ENCODE measurements at places on chromosomes 5 and 9.

- no peak for DNase-seq
Measured at GRCh38 chr9:108245901-108246300, 609.9 kb downstream of the ACTL7B start.

GRCh38 chr9:36193023-36193422 is 2.3 kb downstream of the CLTA start:
- no peak for DNase-seq

GRCh38 chr5:119275146-119275545 is 80.7 kb upstream of the TNFAIP8 start:
- peak; percentile 36 for DNase-seq

- peak; percentile 89 for DNase-seq
Measured at GRCh38 chr5:27328480-27328879, 290.1 kb upstream of the CDH9 start.

DNA sequence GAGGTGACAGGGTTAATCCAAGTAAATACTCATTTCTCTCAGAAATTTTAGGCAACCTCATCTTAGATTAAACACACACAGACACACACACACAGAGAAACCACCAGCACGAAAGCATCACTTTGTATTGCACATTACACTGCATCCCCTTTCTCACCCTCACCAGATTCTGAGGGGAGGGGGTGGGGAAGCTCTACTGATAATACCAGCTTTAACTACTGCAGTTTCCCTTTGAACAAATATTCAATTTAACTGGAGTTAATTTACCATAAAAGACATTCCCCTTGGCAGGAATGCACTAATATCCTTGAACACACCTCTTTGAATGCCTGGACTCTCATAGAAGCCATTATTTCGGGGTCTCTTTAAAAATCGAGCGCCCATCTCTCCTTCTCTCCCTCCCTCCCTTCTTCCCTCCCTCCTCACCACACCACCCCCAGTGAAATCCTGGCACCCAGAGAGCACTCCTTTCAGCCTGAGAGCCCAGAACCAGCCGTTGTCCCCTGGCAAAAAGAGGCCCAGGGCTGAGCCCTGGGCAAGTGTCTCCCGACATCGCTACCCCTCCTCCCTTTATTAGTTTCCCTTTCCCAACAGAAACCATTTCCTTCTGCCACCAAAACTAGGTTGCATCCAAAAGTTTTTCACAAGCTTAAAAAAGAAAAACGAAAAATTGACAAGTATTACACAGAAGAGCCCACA is 2.8 kb upstream of the NFIB start:
- DNase-seq, result no peak

GRCh38 chr5:95718203-95718602 is 12.9 kb upstream of the RHOBTB3 start:
- no peak for DNase-seq

DNA sequence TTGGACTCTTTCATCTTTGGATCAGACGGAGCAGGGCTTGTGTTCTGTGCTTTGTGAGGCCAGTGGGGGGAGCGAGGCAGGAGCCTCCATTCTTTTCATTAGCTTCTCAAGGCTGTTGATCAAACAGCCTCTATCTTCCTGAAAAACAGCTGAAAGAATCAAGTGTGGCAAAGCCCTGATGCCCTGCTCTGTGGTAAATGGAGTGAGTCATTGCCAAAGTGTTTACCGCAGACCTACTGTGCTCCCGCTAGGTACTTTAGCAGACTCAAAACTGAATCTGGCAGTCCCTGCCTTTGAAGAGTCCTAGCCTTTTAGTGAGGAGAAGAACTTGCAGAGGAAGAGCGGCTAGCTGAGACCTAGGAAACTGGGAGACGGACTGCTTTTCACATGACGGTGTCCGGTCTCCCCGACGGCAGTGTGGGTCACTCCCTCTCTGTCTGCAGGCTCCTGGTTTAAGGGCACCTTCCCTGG is 3.3 kb downstream of the ANKRD33B start:
- no peak for DNase-seq

DNA sequence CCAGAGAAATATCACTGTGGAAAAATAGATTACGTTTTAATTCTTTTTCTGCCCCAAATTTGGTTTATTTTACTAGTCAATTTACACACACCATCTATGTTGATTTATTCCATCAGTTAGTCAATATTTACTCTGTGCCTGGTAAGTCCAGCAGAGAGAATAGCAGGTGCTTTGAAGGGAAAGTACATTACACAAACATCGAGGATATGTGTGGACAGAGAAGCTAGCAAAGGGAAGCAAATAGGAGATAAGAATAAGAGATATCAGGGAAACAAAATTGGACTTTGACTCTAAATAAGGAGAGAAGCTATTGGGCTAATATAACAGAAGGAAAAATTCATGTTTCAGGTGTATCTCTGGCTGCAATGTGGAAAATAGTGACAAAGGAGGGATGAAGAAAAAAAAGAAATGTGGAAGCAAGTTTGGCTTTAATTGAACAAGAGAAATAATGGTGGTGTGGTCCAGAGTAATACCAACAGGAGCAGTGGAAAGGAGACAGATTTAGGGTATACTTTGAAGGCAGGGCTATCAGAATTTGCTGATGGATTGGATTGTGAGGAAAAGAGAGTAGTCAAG is 587.7 kb upstream of the CDH6 start:
- no peak for DNase-seq

GRCh38 chr9:128919402-128920089 is 1.2 kb upstream of the PHYHD1 start:
- no peak for DNase-seq

DNA sequence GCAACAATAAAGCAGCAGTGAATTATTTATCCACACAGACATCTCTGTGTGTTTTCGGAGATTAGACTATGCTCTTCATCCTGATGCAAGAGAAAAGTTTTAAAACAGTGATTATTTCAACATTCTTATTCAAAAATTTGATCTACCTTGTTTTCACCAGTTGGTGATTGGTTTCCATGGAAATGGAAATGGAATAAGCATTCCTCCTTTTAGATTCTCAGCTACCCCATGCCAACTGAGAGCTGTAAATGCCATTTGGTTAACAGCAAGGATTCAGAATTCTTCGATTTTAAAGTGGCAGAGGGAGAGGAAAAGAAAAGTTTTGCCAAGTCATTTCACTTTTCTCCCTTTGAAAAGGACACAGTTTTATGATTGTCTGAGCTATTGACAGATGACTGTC is 154.7 kb downstream of the PCSK5 start:
- DNase-seq, result peak; percentile 1

- DNase-seq, result no peak
Measured at GRCh38 chr5:107835096-107835495, 164.4 kb upstream of the EFNA5 start.

- peak; percentile 42 for DNase-seq
Measured at GRCh38 chr5:130550562-130550928, 614.5 kb downstream of the HINT1 start.

DNA sequence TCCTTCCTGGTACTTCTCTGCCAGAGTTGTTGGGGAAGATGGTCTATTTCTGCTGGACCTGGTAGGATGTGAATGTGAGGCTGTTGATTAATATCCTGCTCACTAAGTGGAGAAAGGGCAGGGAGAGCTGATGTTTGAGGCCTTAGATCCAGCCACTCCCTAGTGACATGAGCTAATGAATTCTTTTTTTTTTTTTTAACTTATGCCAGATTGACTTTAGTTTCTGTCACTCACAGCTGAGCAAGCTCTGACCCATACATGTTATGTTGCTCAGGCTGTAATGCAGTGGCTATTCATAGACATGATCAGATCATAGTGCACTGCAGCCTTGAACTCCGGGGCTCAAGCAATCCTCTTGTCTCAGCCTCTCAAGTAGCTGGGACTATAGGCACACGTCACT is 75.1 kb upstream of the SPRY4 start:
- DNase-seq, result no peak

- peak; percentile 83 for DNase-seq
Measured at GRCh38 chr9:124835026-124835557, 18.2 kb upstream of the WDR38 start.

DNA sequence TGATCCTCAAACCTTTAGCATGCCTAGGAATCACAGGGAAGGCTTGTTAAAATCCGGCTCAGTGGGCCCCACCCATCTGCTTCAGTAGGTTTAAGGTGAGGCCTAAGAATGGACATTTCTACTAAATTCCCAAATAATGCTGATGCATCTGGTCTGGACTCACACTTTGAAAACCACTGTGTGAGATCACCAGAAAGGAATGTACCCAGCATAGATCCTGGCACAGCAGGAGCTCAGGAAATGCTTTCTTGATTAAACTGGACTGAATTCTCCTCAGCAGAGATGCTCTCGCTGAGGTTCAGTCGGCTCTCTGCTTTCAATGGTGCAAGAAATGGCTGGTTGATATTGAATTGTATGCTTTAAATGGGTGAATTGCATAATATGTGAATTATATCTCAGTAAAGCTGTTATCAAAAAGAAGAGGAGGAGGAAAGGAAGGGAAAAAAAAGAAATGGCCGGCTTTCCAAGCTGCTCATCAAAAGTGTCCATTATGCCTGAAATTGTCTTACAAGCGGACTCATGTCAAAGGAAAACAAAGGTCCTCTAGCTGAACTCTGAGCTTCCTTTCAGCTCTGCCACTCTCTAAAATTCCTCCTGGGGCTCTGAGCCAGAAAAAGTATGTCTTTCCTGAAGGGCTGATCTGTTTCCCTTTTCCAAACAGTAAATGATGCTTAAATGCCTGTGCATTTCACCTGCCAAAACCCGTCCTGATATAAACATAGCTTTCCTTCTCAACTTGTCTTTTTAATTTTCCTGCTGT is 77.6 kb upstream of the SAP30L start:
- DNase-seq, result peak; percentile 97

- peak; percentile 45 for DNase-seq
Measured at GRCh38 chr5:176425138-176425537, 8.8 kb upstream of the CLTB start.

- peak; percentile 89 for DNase-seq
Measured at GRCh38 chr5:77292026-77292757, 81.7 kb downstream of the PDE8B start.

- no peak for DNase-seq
Measured at GRCh38 chr5:407051-407450, 35.9 kb upstream of the EXOC3 start.

GRCh38 chr9:114383521-114384231 is 4.1 kb downstream of the AKNA start:
- peak; percentile 89 for DNase-seq

DNA sequence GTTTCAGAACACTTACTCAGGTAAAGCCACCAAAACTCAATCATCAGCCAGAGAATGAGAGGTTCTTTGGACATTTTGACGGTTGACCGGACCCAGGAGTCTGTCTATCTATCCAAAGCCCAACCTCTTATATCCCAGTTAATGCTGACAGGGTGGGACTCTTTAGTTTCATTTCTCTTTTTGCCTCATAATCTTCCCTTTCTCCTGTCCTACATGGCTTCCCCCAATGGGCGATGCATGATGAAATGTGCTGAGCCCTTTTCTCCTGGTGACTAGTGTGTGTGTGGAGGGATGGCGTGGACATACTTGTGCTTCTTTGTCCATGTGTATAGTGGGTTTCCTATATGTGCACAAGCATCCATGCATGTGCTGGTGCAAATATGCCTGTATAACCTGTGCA is at the start of gene TIMD4:
TSS of gene TIMD4 (minus strand) at position 102 of the 400 bp plus-strand sequence. CDS start at position 74, 28 bp downstream.
- DNase-seq, result no peak

- DNase-seq, result no peak
Measured at GRCh38 chr5:167417662-167418061, 873.8 kb upstream of the WWC1 start.

GRCh38 chr9:130780415-130780814 is 54.6 kb upstream of the ABL1 start:
- DNase-seq, result no peak

DNA sequence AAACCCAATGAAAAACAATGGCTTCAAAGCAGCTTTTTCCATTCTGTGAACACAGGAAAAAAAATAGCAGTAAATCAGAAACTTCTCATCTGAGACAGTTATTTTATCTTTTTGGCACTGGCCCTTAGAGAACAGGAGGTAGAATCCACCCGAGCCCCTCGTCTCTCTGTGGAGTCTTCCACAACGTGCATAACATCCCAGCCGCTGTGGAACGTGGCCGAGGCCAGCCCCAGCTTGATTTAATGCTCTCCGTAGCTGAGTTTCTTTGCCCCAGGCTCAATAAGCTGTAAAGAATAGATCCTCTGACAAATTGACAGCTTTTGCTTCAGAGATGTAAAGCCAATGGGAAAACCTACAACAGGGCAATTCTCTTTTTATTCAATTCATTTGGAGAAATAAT is 107.9 kb upstream of the DAP start:
- no peak for DNase-seq

- peak; percentile 30 for DNase-seq
Measured at GRCh38 chr5:136686192-136686872, 321.0 kb upstream of the TRPC7 start.

DNA sequence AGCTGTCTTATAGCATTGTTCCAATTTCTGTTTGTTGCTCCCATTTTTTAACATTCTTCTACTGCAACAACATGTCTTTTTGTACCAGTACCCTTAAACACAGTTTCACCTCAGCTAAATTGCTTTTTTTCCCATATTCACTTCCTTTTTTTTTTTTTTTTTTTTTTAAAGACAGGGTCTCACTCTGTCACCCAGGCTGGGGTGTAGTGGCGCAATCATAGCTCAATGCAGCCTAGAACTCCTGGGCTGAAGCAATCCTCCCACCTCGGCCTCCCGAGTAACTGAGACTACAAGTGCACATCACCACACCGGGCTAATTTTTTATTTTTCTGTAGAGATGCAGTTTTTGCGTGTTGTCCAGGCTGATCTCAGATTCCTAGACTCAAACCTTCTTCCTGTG is 161.3 kb downstream of the NIPBL start:
- DNase-seq, result no peak

- no peak for DNase-seq
Measured at GRCh38 chr9:127817881-127818434, 15.3 kb downstream of the FPGS start.

GRCh38 chr9:9341203-9341602 is 1271.6 kb downstream of the PTPRD start:
- no peak for DNase-seq

DNA sequence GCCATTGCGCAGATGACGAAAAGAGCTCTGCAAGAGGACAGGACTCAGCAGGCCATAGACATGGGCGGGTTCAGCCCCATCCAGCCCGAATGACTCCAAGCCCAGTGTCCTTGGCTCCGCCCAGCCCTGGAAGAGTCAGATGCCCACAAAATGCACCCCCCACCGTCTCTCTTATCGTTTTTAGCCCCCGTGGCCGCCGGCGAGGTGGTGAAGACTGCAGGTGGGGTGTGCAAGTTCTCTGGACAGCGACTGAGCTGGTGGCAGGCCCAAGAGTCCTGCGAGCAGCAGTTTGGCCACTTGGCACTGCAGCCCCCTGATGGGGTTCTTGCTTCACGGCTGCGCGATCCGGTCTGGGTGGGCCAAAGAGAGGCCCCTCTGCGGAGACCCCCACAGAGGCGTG is 2.1 kb downstream of the ADGRD2 start:
- no peak for DNase-seq

GRCh38 chr9:89879276-89879675 is 274.5 kb downstream of the GADD45G start:
- no peak for DNase-seq

Measured in fibroblast of skin of right biceps (primary cell).